Fibroblast of skin of right quadriceps (primary cell): ENCODE measurements at places on chromosomes 2 and 18.
A peak's percentile ranks its signal among the peaks of the same experiment; 100 is the strongest.

DNA sequence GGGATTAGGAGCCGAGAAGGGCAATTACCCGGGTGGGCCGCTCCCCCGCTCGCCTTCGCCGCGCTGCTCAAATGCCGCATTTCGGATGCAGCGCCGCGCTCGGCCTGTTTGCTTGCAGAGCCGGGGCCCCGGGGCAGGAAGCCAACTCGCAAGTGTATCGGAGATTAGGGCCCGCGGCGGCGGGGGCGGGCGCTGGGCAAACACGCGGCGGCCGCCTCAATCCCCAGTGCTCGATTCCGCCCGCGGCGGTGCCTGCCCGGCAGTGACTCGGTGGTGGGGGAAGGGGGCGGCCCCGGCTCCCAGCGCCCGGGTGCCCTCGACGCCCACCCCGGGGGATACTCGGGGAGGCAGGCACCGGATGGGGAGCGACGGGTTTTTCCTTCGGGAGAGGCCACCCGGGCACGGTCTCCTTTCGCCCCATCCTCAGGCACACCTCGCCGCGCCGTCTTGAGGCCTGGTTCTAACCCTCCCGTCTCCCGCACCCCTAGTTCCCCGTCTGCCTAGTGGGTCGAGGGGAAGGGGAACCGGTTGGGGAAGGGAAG, 26.6 kb upstream of the NOTO start:
- peak; percentile 58 for DNase-seq

DNA sequence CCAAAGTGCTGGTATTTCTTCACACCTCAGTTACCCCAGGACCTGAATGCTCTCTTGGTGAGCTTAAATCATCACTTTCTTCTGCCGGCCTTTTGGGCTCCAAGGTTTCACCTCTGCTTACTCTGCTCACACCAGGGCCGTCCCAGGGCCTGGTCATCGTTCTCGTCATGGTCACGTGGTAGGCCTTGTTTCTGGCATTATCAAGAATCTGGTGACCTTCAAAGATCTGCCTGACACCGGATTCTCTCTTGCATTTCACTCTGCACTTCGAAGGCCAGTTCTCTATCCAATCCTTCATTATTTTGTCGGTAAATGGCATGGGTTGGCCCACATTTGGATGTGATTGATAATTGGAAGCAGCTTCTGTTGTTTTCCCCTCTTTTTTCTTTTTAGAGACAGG, 80.5 kb downstream of the HRH4 start:
- no peak for DNase-seq

DNA sequence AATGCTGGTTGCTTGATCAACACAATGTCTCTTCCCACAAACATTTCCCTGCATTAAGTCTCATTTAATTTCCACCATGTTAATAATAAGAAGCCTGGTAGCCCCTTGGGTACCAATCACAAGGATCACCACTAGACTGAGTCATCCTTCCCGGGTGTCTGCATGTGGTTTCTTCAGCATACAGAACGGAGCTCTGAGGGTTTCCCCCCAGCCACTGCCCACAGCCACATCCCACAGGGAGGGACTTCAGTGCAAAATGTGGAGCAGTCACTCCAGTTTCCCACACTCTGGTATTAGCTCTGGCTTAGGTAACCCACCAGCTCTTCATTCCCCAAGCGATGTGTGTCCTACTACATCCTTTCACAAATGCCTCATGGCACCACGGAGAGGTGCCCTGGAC, 42.7 kb upstream of the POLE4 start:
- peak; percentile 35 for DNase-seq

- no peak for DNase-seq
Observed at GRCh38 chr2:208129744-208130711, at the start of gene CRYGC. Gene CRYGC (minus strand): TSS chr2:208129828. CDS start chr2:208129792, 36 bp downstream.

DNA sequence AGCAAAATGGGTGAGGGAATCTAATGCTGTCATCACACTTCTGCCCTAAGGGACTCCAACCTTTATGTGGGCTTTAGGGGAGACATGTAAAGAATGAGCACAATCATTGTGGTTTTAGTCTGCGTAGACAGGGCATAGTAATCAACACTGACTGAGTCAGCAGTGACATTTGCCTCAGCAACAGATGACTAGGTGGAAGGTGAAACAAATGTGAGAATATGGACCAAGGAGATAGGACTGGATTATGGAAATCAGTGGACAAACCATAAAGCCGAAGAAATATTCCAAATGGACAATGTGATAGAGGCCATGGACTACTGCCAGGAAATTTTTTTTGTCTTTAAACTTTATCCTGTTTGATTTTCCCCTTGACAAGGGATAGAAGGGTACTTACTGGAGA, 83.9 kb downstream of the PDK1 start:
- peak; percentile 89 for DNase-seq

GRCh38 chr2:20254731-20255130, 29.8 kb upstream of the SDC1 start:
- DNase-seq: no peak

DNA sequence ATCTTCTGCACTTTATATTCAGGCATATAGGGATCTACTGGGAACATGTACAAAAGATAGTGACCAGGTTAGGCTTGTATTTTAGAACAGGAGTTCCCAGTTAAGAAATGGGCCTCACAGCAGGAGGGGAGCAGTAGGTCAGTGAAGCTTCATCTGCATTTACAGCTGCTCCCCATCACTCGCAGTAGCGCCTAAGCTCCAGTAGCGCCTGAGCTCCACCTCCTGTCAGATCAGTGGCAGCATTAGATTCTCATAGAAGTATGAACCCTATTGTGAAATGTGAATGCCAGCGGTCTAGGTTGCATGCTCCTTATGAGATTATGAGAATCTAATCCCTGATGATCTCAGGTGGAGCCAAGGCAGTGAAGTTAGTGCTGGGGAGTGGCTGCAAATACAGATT, 224.4 kb upstream of the CYRIA start:
- DNase-seq: no peak

DNA sequence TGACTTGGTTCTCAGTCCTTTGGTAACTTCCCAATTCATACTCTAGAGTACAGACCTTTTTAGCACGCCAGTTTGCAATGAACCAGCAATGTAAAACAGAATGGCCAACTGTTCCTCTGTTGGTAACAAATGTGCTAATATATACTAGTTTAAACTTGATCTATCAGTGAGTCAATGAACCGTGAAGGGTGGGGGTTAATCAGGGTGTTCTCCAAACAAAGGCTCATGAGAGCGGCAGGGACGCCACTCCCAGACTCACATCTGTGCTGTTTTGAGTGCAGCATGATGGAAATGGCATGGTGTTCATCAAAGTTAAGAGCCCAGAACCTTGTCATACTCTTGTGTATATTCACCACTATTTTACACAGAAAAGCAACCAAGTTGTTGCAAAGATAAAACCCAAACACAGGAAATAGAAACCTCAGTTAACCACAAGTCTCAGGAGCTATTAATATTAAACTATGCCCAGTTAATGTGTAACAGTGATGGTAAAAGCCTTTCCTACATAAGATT, 70.3 kb downstream of the CERKL start:
- no peak for DNase-seq
